ENCODE measurements at places on chromosomes 3 and 15.
A peak's percentile ranks its signal among the peaks of the same experiment; 100 is the strongest.

DNA sequence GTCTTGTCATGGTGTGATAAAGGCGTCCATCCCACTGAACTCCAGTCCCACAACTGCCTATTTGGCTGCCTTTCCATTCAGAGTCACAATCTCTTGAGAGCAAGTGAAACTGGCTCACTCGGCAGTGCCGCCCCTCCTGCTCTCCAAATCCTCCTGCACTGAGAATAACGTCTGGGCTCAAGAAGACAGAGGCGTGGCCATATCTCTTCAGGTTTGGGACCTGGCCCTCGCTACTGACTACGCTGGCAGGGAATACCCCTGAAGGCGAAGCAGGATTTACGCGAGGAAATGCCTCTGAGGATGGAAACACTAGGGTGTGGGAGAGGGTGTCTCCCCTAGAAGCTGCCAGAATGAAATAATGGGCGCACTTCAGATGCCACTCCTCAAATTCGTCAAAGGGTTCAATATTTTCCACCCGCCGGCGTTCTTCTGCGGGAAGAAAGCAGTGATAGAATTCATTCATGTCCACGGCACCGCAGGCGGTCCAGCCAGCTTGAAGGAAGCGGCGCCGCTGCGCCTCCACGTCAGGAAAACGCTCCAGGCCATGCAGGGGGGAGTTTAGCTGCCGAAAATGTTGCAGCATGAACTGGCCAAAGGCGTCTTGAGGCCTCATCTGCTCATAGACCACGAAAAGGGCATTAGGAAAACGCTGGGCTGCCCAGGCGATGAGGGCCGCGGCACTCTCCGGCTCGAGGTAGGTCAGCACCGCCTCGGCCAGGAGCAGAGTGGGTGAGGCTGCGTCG is 985 bp downstream of the LCMT2 start:
- DNase-seq: peak; percentile 18

- no peak for DNase-seq
These were observed 110.0 kb upstream of the HES1 start for GRCh38 chr3:194025951-194026350.

GRCh38 chr15:94175420-94175819 is 55.9 kb upstream of the MCTP2 start:
- peak; percentile 65 for DNase-seq

DNA sequence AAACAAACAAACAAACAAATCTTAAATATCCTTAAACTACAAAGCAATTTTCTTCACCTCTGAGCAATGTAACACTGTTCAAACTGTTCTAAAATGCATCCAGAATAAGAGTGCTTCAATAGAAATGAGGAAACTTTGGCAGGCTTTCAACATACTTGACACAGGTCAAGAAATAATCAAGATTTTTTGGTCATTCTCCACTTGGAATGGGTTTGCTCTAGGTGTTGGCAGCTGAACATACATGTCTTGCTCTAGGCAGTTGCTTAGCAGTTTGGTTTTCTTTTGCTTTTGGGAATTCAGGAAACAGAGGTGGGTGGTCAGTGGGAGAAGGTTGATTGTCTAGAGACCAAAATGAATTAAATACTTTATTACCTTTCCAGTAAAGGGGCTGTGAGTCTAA is 1.4 kb upstream of the LRRC3B start:
- no peak for DNase-seq

DNA sequence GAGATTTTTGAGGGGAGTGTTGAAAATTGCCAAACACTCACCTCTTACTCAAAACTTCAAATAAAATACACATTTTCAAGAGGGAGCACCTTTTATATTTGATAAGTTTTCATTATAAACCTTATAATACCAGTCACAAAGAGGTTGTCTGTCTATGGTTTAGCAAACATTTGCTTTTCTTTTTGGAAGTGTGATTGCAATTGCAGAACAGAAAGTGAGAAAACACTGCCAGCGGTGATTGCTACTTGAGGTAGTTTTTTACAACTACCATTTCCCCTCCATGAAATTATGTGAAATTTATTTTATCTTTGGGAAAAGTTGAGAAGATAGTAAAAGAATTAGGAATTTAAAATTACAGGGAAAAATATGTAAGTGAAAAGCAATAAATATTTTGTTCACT is 20.1 kb downstream of the DIPK2A start:
- no peak for DNase-seq

DNA sequence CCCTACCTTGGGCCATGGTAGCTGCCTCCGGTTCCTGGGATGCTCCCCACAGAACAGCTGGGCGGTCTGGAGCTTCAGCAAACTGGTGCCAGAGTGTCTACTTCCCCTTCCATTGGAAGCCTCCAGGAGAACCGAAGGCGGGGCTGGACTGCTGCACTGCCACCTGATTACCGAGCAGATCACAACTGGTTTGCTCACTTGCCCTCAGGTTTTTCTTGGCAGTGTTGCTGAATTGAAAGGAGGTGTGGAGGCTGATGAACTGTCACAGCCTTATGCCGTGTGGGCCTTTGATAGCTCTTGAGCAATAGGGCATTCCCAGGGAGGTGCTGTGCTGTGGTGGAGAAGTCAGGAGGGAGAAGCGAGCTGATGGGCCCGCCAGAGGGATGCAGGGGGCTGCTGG is at the start of gene TGM5:
Gene TGM5 (minus strand): TSS at position 95 of the 400 bp plus-strand sequence. CDS start 79 bp downstream, at position 16.
- DNase-seq: peak; percentile 79

- no peak for DNase-seq
These were observed 9.2 kb upstream of the CLEC3B start for GRCh38 chr3:45016916-45017315.

DNA sequence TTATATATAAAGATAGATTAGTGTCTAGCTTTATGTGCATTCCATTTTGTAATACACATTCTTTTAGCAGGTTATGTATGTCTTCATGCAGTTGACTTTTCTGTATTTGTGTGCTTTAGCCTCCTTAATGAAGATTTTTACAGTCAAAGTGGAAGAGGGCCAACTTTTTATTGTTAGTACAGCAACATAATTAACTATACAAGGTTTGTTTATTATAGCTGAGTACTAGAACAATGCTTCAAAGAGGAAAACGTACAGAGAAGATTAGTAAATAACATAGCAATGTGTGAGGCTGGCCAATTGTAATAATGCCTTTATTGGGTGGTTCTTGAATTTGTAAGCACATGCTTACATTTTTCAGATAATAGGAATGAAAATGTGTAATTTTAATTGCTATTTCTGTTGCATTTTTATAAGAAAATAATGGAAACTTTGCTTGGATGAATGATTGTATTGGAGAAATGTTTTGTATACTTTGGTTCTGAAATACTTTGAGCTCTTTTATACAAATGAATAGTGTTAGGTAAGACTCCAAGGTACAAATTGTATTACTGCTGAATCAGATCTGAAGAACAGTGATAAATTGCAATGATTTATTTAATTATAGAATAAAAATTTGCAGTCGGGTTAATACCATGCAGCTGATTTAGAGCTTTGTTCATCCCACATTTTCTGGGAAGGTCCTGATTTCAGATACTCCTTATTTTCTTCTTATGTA is 41.4 kb downstream of the UBE2E2 start:
- no peak for DNase-seq

- no peak for DNase-seq
These were observed 111.1 kb downstream of the P3H2 start for GRCh38 chr3:190009614-190010013.

DNA sequence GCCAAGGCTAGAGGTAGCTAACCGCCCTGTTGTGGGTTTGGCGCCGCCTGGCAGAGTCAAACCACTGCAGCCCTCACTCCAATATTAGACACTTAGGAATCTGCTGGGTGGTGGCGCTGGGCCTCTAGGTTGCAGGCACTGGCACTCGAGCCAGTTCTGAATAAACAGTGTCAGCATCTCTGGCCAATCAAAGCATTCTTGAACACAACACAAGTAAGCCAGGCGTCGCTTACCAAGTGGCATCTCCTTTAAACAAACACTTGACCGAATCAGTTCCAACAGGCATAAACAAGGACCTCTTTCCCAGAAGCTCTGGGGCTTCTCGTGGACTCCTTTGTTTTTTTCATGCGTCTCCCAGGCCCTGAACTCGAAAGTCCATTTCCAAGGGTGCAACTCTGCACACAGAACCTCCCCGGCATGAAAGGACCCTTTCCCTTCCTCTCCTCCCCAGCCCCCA is 82.3 kb downstream of the LRIG1 start:
- DNase-seq: peak; percentile 40

DNA sequence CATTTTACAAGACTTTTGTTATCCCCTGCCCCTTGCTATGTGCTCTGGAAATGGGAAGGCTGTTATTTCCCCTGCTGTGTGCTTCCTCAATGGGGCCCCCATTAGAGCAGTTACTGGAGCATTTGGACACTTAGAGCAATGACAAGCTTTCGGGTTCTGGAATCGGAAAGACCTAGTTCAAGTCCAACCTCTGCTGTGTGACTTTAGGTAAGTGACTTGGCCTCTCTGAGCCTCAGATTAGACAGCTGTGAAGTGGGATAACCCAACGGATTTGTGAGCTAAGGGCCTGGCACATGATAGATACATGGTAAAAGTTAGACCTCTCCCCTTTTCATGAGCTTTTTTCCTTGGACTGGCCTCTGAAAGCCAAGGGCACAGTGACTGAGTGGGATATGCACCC is 84.0 kb upstream of the SEC13 start:
- DNase-seq: no peak

DNA sequence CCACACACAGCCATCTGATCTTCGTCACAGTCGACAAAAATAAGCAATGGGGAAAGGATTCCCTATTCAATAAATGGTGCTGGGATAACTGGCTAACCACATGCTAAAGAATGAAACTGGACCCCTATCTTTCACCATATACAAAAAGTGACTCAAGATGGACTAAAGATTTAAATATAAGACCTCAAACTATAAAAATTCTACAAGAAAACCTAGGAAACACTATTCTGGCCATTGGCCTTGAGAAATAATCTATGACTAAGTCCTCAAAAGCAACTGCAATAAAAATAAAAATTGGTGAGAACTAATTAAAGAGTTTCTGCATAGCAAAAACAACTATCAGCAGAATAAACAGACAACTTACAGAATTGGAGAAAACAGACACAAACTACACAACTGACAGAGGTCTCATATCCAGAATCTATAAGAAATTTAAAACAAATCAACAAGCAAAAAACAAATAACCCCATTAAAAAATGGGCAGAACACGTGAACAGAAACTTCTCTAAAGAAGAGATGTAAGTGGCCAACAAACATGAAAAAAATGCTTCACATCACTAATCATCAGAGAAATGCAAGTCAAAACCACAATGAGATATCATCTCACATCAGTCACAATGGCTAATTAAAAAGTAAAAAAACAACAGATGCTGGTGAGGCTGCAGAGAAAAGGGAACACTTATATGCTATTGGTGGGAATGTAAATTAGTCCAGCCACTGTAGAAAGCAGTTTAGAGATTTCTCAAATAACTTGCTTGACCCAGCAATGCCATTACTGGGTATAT is 104.0 kb downstream of the NR1I2 start:
- no peak for DNase-seq

DNA sequence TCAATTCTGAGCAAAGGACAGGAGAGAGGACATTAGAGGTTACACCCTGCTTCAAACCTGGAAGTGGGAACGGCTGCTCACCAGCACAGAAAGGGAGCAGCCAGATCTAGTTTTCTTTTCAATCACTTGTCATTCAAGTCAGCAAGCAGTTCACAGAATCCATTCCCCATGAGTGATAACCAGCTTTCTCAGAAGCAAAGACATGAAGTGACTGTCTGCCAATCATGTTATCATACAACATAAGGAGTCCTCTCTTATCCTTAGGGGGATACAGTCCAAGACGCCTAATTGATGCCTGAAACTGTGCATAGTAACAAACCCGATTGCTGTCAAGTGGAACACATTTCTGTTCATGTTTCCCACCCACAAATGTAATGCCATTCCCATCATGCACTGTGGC is 54.7 kb downstream of the FAM98B start:
- no peak for DNase-seq

DNA sequence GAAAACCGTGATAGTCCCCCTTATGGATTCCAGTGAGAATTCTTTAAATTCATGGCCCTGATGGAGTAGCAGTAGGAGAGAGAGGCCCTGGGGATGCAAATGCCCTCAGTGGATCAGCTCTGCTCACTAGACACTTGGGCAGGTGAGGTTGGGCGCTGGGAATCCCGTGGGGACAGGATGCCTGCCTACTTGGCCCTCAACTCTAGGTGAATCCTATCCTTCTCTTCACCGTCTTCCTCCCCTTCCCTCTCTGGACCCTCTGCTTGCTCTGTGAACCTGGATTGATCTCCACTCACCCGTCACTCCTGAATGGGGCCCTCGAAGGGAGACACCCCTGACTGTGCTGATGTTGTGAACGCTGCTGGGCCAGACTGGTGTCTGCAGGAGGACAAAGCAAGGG is 77.4 kb downstream of the SEC22A start:
- no peak for DNase-seq

DNA sequence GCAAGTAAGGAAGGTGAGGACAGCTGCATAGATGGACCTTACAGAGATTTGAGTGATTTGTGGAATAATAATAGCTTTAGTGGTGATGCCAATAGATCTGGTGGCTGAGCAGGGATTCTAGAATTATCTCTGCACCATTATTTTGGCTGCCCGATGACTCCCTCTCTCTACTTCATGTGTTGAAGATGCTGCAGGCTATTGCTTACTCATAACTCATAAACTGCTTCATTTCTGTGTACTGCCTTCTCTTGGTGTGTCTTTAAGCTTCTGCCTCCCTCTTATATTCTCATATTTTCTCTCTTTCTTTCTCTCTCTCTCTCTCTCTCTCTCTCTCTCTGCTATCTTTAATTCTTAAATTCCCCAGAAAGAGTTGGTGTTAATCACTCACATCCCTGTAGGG is 256.0 kb upstream of the TRIM42 start:
- DNase-seq: peak; percentile 47

DNA sequence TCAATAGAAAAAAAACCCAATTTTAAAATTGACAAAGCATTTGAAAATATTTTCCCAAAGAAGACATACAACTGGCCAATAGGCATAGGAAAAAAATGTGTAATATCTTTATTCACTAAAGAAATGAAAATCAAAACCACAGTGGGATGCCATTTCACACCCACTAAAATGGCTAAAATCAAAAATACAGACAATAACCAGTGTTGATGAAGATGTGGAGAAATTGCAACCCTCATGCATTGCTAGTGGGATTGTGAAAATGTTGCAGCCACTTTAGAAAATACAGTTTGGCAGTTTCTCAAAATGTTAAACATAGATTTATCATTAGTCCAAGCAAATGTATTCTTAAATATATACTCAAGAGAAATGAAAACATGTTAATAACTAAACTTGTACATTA is 315.1 kb upstream of the GPR149 start:
- no peak for DNase-seq

DNA sequence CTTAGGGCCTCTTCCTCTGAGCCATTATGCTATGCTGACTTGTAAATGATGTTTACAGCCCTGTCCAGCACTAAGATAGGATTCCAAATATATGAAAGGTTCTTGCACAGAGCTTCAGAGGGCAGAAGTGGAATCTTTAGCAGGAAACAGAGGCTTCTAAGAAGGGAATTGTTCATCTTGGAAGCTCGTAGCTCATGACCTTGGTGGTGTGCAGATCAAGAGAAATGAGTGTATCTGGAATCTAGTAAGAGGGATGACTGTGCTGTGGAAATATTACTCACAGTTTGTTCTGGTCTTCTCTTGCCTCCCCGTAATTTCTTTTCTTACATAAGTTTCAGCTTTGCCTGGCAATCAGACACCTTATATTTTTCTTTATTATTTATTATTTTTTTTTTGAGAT is 175.8 kb downstream of the SPATA16 start:
- DNase-seq: no peak

- no peak for DNase-seq
These were observed 98.9 kb upstream of the FRMD4B start for GRCh38 chr3:69484507-69485393.

GRCh38 chr3:11545186-11545851 is 98.4 kb downstream of the VGLL4 start:
- DNase-seq: no peak

- DNase-seq: peak; percentile 52
These were observed 101.8 kb downstream of the NECTIN3 start for GRCh38 chr3:111173328-111173900.

Measured in bronchial epithelial cell (primary cell).